Neural progenitor cell (in vitro differentiated cells): ENCODE measurements at places on chromosomes 2 and 18.
A peak's percentile ranks its signal among the peaks of the same experiment; 100 is the strongest.

DNA sequence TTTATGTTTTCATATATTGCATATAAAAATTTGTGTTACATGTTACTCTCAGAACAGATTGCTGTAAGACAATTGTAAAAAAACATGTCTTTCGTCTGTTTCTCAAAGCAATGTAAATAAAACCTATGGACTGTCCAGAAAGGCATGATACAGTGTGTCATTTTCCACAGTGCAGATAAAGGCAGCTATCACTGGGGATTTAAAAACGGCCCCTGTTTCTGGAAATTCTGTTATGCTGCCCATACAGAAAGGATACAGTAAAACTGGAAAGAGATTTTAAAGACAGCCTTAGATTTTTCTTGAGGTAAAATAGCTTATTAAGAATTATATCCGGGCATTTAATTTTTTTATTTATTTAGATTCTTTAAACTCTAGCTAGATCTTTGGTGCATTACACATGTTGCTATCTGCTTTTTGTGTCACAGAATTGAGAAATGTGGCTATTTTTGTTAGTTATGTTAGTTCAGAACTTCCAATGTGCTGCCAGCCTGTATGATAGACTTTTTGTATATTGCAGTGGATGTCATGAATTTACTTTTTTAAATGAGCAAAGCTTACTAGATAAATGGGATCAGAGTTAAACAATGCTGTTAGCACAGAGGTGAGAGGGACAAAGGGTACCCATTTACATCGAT lies 859 bp upstream of the INO80D start:
- no peak for DNase-seq

DNA sequence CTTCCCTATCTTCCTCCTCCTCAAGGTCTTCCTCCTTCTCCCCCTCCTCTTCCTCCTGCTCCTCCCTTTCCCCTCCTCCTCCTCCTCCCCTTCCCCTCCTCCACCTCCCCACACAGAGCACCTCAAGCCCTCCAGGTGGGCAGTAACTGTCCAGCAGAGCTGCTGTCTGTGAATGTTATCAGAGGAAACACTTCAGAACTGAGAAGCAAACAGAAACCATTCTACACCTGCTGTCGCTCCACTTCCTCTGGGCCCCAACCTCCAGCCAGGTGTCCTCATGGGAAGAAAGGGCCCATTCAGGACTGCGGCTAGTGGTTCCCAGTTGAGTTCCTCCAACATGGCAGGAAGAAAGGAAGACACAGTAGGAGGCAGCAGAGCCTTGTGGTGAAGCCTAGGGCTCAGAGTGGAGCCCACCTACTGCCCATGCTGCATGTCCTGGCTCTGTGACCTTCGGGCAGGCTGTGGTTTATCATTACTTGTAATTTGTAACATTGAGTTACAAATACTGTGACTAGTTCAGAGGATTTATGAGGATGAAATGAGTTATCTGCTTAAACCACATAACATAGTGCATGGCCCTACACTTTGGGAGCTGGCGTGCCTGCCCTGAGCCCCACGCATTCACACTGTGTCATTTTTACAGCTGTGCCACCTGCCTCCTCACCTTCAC lies 165.9 kb upstream of the ID2 start:
- no peak for DNase-seq

DNA sequence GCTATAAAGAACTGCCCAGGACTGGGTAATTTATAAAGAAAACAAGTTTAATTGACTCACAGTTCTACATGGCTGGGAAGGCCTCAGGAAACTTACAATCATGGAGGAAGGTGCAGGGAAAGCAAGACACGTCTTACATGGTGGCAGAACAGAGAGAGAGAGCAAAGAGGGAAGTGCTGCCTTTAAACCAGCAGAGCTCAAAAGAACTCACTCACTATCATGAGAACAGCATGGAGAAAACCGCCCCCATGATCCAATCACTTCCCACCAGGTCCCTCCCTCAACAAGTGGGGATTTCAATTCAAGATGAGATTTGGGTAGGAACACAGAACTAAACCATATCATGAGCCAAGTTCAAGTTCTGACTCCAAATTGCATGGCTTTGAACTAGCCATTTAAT lies 62.8 kb upstream of the PPP1CB start:
- no peak for DNase-seq

- DNase-seq = peak; percentile 87
These were observed 55.3 kb upstream of the HK2 start for GRCh38 chr2:74778381-74779264.

GRCh38 chr2:46643951-46644350 lies 164.6 kb downstream of the TMEM247 start:
- DNase-seq = no peak

GRCh38 chr2:84942964-84943421 lies 28.0 kb upstream of the KCMF1 start:
- no peak for DNase-seq

DNA sequence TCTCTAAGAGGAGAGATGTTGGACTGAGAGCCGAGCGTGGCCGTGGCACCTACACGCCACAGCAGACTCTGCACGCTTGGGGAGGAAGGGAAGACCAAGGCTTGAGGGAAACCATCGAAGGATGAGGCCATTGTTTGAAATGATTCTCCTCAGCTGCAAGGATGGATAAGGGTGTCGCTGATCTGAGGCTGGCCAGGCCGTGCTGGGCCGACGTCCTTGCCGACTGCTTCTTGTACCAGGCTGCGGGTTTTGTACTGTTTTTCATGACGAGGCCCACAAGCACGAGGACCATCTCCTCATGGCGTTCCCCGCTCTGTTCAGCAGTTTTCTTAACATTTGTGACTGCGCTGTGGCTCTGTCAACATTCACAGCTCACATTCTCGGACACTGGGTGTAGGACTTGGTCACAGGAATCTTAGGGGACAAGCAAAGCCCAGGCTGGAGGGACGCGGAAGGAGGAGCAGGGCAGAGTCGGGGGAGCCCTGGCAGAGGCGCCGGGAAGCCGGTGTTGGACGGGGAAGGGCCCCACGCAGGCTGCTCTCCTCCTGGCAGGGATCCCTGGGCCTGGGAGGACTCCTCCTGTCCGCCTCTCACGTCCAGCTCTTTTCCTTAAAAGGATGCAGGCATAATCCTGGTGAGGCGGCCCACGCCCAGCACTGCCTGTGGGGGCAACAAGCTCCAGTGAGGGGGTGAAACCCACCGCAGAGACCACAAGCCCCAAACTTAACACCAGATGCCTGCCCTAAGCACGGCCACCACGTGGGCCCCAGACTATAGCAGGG lies 259.0 kb upstream of the SALL3 start:
- DNase-seq = no peak

GRCh38 chr2:233112329-233112728 lies 52.2 kb downstream of the INPP5D start:
- no peak for DNase-seq

GRCh38 chr2:144412709-144413108 lies 107.2 kb downstream of the ZEB2 start:
- DNase-seq = no peak
